ENCODE measurements at places on chromosomes 5 and 9.

DNA sequence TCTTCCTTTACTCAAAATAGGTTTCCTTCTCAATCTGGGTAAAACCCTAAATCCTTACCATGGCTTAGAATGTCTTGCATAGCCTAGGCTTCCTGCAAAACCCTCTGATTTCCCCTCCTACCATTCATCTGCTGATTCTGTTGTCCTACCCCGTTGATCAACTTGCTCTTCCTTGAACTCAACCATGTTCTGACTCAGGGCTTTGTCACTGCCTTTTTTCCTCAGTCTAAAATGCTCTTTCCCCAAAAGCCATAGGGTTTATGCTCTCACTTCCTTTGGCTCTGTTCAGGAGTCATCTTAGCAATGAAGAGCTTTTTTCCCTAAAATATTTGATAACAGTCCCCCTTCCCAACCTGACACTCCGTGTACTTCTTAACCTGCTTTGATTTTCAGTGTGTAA, 79.4 kb upstream of the IZUMO3 start:
- no peak for DNase-seq

GRCh38 chr5:111795142-111795541, 38.1 kb upstream of the NREP start:
- no peak for DNase-seq

DNA sequence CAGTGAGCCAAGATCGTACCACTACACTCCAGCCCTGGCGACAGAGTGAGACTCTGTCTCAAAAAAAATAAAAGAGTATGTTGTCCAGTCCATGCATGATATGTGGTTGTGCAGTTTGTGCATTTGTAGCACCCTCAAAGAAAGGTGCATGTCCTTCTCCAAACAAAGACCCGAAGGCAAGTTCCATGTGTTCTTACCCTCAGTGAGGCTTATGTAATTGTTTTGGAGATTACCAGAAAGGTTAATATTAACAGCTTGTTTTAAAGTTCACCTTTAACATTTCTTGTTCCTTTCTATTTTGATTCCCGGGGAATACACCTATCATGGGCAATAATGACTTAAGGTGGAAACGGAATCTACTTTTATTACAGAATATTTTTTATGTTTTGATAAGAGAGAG, 22.3 kb downstream of the KIAA1191 start:
- DNase-seq: no peak

DNA sequence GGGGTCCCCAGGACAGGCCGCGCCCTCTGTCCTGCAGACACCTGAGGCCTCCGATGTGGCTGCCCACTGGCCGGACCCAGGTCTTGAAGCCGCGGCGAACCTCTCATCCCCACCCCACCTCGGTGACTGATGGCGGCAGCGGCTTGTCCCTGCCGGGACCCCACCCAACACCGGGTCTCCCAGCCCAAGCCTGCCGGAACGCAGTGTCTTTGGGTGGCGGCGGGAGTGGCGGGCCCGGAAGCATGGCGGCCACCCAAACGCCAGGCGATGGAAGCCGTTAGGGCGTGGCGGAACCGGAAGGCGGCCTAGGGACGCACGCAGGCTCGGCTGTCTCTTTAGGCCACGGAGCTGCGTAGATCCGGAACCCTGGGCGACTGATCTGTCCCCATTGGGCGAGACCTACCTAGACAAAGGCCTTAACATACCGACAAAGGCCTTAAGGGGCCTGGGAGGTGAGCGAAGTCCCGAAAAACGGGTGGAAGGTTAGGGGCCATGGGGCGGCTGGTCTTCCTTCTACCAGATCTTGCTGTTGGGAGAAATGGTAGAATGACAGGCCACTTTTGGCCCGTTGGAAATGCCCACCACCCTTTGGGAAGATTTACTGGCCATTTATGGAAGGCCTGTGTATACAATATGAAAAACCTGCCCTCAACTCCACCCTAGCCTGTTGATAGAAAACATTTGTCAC, 94.6 kb upstream of the SMC2 start:
- no peak for DNase-seq

DNA sequence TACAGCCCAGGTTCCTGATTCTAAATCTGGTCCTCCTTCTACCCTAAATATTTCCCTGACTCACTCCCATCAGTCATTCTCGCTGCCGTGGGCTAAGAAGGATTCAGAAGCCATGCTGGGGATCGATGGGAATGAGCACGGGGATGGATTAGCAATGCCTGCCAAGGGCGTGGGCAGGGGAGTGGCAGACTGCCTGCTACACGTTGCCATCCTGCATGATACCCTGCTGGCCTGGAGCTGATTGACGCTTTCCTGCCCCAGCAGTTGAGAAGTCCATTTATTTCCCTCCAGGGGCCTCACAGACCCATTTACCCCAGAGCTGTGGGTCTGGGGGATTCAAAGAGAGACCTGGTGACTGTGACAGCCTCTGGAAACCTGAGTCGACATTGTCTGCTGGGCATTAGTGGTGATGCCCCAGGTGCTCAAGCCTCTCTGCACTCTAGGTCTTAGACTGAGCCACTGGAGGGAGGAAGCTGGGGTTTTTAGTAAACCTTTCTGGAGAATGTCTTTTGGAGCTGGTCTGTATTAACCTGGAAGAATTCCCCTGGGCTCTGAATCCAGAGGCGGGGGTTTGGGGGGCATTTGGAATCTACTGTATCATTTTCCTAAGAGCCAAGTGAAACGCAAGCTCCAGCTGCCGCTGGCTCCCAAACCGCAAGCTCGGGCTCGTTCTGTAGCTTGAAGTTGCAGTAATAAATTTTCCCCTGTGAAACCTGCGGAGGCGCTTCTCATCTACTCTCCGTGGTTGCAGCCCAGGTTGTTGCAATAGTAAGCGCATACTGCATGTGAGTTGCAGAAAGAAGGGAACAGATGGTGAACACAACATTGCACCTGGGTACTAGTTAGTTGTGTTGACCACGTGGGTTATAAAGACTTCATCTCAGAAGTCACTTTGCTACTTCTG, 76.3 kb upstream of the RAPGEF1 start:
- no peak for DNase-seq

- DNase-seq: no peak
Observed at GRCh38 chr5:25119650-25120049, 474.9 kb upstream of the CDH10 start.

DNA sequence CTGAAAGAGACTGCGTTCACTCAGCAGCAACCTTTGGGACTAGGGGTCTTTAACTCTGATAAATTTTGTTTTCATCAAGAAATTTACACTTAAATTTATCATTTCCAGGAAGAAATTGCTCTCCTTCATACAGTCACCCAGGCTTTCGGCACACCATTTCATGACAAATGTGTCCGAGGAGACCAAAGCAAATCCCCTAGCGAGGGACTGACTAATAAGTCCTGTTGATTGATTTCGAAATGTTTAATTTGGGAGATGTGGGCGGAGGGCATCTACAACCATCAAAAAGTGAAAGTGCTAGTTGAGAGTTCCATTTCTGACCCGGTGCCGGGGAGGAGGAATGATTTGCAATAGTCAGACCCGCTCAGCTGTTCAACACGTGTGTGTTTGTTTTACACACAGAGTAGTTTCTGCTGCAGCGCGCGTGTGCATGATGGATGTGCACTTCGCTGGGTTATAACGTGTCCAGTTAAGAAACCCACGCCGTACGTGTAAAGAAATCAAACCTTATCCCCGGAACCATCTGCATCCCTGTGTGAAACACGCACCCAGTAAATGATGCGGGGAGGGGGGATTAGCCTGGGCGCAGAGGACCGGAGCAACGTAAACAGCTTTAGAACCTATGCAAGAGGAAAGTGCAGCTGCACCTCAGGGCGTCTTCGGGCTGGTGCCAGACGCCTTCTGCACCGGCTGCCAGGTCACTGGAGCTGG, 845 bp upstream of the NR4A3 start:
- DNase-seq: no peak

DNA sequence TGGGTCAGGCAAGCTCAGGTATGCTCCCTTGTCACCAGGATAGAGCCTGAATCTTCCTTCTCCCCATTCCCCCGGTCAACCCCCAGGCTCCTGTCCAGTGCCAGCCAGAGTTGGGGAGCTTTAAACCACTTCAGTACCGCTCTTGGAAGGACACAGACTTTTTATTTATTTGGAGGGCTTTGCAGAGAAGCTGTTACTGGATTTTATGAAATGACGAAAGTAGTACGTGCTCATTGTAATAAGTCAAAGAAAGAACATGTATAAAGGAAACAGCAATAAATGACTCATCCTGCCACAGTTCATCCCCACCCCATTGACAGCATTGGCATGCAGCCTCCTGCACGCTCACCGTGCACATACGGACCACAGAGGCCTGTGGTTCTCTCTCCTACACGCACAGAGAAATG, 230.3 kb downstream of the AUH start:
- DNase-seq: no peak

DNA sequence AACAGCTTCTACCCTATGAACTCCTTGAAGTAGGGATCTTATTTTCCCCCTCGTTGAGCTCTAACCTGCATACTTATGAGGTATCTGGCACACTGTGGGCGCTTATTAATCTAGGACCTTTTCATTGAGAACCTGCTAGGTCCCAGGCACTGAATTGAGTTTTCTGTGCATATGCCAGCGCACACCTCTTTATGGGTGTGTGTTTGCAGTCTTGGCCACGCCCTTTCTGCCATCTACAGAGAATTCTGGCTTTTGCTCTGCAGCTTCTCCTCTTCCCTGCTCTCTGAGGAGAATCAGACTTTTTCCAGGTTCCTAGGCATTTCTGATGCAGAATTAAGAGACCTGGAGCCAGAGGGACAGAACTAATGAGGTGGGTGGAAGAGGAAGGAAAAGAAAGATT, 25.4 kb upstream of the SSBP2 start:
- no peak for DNase-seq

DNA sequence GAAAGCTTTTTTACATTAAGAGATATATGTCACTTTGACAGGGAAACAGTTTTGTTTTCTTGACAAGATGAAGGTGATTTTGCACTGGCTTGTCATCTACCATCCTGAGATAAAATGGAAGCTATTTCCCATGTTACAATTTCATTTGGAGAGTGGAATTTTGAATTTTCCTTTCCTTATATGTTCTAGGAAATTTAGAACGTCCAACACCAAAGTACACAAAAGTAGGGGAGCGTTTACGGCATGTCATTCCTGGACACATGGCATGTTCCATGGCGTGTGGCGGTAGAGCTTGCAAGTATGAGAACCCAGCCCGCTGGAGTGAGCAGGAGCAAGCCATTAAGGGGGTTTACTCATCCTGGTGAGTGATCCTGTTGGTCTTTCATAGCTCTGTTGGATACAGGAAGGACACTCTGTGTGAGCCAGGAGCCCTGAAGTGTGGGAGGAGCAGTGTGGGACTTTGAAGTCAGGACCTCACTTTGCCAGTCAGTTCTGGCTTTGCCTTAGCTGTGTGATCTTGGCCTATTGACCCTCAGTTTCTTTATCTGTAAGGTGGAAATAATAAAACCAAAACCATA, 887 bp downstream of the PTPDC1 start:
- no peak for DNase-seq

GRCh38 chr5:14035859-14036503, 91.5 kb upstream of the DNAH5 start:
- no peak for DNase-seq

DNA sequence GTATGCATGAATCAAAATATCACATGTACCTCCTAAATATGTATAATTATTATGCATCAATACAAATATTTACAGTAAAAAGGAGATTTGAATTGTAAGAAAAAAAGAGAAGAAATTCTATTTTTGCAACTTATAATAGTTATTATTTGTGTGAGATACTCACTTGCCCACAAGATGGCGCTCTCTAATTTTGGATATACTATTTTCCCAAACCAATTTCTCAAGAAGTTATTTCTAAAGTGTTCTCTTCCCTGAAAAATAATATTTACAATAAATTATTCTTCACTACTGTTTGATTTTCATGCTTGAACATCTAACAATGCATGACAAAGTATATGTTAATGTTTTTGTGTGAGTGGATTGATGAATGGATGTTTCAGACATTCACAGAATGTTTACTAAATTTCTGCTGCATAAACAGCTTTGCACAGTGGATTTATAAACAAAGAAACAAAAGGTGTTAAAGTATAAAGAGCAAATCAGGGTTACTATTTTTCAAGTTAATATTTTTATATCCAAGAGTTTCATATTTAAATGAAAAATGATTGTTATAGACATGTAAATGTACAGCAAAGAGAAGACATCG, 503.4 kb downstream of the PDE4D start:
- DNase-seq: no peak

DNA sequence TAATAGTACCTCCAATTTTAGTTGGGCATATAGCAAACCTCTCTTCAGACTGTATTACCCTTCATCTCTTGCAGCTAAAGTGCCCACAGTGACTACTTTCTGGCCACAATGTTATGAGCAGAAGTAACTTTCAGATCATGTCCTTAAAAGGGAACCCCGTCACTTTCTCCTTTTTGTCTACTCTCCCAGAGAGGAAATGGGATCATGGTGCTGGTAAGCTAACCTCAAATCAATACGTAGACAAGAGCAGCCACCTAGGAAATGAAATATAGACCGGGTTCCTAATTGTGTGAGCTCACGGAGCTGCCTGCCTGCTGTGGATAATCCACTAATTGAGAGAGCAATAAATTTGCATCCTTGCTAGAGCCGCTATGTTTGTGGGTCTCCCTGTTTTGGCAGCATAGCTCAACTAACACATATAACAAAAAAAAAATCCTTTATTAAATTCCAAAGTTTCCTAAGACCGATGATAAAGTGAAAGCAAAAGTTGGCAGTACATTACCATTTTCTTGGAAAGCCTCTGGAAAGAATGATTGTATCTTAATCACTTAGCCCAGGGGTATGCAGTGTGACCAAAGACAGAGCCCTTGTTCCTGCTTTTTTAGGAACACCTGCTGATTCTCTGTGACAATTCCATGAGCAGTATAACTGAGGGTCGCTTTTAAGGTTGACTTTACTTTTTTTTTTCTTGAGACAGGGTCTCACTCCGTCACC, 5.6 kb upstream of the IL7R start:
- DNase-seq: no peak

- DNase-seq: no peak
Observed at GRCh38 chr5:65198456-65199120, 283.1 kb downstream of the ADAMTS6 start.

DNA sequence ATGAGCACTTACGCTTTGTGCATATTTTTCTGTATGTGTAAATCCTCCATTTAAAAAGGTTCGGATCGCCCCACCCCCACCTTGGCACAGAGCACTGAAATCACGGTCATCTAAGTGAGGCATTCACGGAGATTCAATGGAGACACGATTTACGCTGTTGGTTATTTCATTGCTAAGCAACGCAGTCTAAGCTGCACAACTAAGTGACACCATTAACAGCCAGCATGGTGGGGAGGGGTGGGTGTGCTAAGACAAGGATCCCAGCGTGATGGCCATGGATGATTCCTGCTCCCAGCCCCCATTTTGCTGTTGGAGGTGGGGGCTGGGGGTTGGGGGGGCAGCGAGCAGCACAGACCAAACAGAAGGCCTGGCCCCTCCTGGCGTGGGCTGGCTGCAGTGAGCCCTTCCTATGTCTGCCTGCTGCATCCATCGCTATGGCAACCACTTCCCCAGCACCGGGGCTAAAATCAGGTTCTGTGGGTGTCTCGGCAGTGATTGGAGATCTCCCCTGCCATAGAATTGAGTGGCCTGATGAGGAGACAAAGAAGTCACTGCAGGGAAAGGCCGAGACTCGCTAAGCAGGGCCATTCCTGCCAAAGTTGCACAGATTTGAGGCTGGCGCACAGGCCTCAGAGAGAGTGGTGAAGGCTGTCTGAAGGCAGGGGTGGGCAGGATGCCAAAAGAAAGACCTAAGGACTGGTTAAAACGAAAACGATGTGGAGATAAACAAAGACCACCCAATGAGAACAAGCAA, 14.3 kb upstream of the MARCHF6 start:
- no peak for DNase-seq

Data from stimulated activated CD4-positive, alpha-beta T cell treated with anti-CD3 and anti-CD28 coated beads, Interleukin-1b, Interleukin-23, amount 100 ng/mL, for 1 hour (primary cell).